ENCODE measurements at places on chromosomes 7 and 10.

DNA sequence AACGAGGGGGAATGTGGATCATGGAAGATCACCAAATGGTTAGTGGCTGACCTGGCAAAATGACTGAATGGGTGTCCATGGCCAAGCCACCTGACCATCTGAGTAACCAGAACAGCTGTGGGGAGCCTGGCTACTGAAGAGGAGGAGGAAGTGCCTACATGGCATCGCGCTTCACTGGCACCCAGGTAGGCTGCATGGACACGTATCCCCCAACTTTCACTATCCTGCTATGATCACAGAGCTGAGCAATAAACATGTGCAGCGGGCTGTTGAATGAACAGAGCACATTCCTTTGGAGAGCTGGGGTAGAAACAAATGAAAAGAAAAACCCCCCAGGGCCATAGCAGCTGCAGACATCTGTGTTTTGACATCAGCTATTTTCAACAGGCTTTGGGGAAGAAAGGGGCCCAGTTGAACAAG is 6.5 kb downstream of the AKR1B1 start:
- DNase-seq: no peak

- DNase-seq: no peak
These were observed 10.3 kb upstream of the OGDH start for GRCh38 chr7:44595934-44596635.

DNA sequence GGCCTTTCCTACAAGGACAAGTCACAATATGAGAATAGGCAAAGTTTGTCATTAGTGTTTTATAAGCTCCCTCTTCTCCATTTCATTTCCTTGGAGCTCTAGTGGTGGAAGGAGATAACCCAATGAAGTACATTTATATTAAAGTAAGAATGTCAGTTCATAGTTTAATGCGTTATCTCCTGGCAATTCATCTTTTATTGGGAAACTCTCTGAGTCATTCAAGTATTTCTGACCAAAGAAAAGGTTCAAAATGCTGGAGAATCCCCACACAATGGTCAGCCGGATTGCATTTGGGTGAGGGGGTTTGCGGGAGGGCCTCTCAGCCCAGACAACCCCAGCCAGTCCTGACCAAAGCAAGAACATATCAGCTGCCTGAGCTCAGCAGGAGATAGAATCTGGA is 321.5 kb upstream of the NRP1 start:
- no peak for DNase-seq

DNA sequence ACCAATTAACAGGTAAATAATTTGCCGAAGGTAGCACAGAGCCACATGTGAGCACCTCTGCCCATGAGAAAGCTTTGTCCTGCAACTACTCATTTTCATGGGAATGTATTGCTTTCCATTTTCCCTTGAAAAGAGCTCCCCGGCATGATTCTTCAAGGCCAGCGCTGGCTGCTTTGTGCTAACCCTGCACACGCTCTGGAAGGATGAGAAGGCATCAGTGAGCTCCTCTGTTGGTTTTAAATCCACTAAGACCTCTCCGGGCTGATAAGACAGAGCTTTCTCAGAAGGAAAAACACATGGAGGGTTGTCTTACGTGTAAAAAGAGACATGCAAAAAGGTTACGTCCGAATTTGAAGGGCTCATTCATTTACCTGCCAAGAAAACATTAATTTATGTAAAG is 553.9 kb upstream of the MKI67 start:
- no peak for DNase-seq

DNA sequence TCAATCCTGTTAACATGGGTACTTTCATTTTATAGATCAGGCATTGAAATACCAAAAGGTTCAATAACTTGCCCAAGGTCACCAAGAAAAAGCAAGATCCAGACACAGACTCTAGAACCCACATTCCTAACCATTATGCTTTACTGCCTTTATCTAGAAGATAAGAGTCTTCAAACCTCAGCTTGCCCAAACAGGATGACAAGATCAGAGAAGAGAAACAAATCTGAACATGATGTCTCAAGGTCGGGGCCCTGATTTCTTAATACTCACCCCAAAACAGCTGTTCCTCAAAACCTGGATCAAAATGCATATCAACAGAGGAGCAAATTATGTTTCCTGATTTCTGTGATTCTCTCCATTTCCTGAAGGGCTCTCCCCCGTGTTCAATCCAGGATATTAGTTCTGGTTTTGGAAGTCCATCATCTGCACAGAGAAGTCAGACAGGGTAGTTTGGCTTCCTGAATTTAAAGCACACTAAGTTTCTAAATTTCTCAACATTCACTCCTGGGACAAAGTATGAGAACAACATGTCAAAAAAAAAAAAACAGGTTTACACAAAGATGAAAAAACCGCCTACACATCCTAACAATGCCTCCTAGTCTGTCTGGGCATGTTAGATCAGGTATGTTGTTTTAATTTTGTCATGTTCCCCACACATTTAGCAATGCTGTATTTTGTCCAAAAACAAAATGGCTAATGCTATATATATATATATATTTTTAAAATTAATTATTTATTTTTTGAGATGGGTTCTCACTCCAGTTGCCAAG is 16.2 kb downstream of the ZNF786 start:
- no peak for DNase-seq

DNA sequence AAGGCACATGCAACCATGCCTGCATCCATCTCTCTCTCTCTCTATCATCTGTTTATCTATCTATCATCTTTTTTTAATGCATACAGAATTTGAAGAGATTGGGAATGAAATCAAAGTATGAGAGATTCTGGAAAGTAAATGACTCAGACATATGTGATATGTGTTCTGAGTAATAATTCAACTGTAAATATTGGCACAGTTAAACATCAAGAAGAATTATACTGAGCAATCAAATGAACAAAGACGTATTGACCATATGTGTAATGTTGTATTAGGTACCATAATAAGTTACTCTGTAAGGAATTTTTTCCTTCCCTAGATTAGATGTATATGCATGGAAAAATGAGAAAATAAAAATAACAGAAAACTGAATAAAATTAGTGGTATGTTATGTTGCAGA is 108.3 kb downstream of the SUGCT start:
- DNase-seq: no peak

- DNase-seq: no peak
These were observed 516.1 kb downstream of the CCSER2 start for GRCh38 chr10:84844461-84844860.

GRCh38 chr10:101140950-101141615 is 10.0 kb downstream of the TLX1 start:
- DNase-seq: no peak

- no peak for DNase-seq
These were observed 63.0 kb upstream of the LOXL4 start for GRCh38 chr10:98330987-98331386.

DNA sequence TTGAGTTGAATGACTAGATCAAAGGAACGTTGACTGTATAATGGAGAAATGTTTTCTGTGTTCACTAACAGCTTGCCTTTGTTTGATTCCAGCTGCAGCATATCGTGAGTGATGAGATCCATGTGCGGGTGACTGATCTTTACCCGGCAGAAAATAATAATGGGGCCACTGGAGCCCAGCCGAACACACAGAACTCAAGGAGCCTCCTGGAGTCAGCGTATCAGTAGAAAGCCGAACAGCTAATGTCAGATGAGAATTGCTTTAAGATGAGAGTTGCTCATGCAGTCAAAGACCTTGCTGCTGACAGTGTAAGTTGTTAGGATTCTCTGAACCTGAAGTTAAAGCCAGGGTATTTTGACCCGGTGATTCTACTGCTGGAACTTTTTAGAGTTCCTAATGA is 34.3 kb upstream of the MTPAP start:
- no peak for DNase-seq

GRCh38 chr7:158120716-158121115 is 466.9 kb downstream of the PTPRN2 start:
- no peak for DNase-seq

DNA sequence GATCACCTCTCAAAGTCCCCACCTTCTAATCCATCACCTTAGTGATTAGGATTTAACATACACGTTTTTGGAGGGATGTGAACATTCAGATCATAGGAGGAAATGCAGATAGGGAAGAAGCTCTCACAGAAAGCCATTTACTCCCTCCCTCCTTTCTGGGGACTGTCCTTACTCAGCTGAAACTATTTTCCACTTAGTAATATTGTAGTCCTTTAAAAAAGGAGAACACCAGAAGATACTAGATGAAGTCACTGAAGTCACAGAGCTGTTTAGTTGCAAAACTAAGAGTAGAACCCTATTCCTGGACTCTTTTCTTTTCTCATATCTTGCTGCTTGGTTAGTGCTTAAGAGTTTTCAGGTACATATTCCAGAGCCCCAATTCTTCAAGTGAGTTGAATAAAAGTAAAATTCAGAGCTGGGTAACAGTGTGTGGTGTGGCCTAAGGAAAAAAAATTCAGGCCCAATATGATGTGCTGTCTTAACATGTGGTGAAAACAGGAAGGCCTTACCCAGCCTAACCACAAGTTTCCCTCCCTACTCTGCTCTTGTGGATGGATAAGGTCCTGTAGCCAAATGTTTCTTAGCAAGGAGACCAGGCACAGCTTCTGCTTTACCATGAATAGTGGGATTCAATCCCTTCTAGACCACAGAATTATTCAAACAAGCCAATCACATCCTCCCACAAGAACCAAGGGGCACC is 135.7 kb downstream of the INHBA start:
- no peak for DNase-seq

DNA sequence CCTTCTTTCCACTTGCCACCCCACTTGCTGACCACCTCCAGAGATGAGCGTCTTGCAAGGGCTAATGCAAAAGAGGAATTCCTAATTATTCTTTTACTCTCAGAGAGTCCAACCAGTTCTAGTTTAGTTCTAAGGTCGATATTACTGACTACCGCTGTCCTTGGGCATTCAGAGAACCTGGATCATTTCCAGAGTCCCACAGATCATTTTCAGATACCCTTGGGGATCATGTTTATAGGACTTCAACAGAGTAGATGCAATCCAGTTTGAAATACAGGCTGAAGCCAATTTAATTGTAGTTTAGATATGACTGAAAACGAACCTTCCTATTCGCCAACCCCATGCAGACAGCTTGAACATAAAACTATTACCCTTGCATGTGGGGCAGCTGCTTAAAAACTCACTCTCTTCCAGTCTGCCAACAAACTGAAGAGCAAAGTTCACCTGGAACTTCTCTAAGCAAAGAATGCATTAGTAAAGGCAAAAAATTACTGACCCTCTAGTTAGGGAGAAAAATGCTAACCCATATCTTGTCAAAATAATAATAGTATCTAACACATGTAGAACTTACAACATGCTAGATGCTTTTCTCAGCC is 22.4 kb downstream of the CFAP69 start:
- DNase-seq: no peak

- DNase-seq: no peak
These were observed 53.4 kb downstream of the MYL10 start for GRCh38 chr7:101575721-101576120.

- no peak for DNase-seq
These were observed 252.2 kb downstream of the CALN1 start for GRCh38 chr7:72159911-72160310.

- no peak for DNase-seq
These were observed 127.6 kb downstream of the NEBL start for GRCh38 chr10:20769481-20769880.

DNA sequence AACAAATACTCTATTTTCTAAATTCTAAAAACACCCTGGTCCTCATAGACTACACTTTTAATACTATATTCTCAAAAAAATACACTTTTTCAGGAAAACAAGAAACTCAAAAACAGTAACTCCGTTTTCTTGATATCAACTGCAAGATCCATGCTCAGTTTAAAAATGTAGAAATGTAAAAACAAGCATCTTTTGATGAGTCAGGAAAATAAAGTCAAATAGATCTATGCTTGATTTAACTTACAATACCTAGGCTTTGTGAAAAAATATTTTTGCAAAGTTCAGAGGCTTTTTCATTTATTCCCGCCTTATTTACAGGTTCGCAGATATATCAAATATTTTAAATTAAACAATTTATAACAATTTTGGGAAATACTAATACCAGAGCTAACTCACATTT is 33.6 kb downstream of the POT1 start:
- DNase-seq: no peak

DNA sequence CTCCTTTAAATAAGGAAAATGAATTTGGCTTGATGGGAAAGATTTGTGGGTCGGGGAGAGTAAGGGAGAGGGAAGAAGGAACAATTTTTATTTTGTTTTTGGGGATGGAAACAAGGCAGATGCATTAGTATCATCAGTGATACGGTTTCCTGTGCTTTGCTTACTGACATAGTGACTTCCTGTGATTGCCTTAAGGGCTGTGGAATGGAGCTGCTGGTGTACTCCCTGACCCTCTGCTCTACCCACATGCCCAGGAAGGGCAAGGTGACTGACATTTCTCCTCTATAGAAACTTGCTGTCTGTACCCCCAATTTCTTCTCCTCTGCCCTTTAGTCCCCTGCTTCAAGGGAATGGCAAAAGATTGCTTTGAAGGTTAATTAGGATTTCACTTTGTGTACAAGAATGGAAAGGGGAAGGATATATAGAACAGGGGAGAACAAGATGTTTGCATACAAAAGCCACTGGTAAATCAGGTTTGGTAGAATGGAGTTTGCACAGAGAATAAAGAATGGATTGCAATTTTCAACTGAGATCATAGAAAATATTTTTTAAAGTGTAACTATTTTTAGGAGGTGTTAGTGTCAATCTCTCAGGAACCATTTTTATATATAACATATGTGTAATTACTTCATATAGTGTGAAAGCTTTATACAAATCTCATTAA is 129.0 kb upstream of the AGR3 start:
- DNase-seq: peak; percentile 10

DNA sequence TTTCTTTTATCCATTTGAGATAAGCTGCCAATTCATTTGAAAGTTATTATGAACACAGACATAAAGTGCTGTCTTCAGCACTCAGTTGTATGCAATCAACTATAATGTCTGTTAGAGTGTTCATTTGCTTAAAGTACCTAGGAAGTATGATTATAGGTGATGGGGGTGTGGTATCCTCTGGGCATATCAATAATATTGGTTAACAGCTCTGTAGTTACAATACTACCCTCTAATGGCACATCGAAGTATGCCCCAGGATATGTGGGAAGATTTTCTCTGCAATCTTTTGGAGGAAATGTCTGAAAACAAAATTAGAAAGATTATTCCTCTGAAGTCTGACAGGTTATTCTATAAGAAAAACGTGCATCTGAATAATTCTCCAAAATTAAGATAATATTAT is 429.7 kb downstream of the ARL4A start:
- no peak for DNase-seq

All from CD4-positive, alpha-beta T cell treated with Interleukin-6 at 100 ng/mL for 8 hours (primary cell).